Mammary epithelial cell (primary cell): ENCODE measurements at places on chromosomes 4 and X. TPM values are rescaled to one million over a fixed set of nuclear protein-coding genes. Genes with fewer than 3 reads are reported as not detected.

The GC gene
- total RNA-seq = not detected

The CABS1 gene
- total RNA-seq = not detected

The TCEAL2 gene
- not detected in 2 replicates for total RNA-seq

The GYPE gene
- not detected in 2 replicates for total RNA-seq

The PAGE1 gene
- not detected in 2 replicates for total RNA-seq

The GLRA3 gene
- total RNA-seq = not detected

The CENPU gene
- 23.6 and 38.3 TPM in 2 replicates for total RNA-seq

The SHOX gene
- not detected for total RNA-seq

The CD38 gene
- total RNA-seq = not detected

The SYN1 gene
- 0.45 and 0.88 TPM in 2 replicates for total RNA-seq

The MAGEE1 gene
- 3.3 TPM for total RNA-seq

The SMIM10 gene
- not detected in 2 replicates for total RNA-seq

The CXCL5 gene
- total RNA-seq = not detected in 2 replicates

The PAK3 gene
- total RNA-seq = 4.0 and 5.9 TPM in 2 replicates

The ARR3 gene
- total RNA-seq = not detected

The GIMD1 gene
- not detected for total RNA-seq

The KDR gene
- 1.2 TPM for total RNA-seq

The LDB2 gene
- not detected in 2 replicates for total RNA-seq

The PHF8 gene
- 23.8 TPM for total RNA-seq

The PDE6B gene
- total RNA-seq = 3.2 TPM

The TRIM61 gene
- not detected for total RNA-seq

The ZFP42 gene
- total RNA-seq = not detected in 2 replicates

The SYP gene
- 0.45 and 0.49 TPM in 2 replicates for total RNA-seq

The LAS1L gene
- total RNA-seq = 12.0 TPM

The RAB9B gene
- total RNA-seq = 4.5 TPM

The CCKAR gene
- not detected for total RNA-seq

The BEND2 gene
- total RNA-seq = not detected in 2 replicates

The HTRA3 gene
- total RNA-seq = not detected in 2 replicates

The RNF175 gene
- 0.31 TPM in 1 of 2 replicates, not detected in the other for total RNA-seq

The RBMXL3 gene
- total RNA-seq = not detected in 2 replicates

The ADAMTS3 gene
- total RNA-seq = 2.5 TPM

The CSAG3 gene
- not detected for total RNA-seq

The ARHGEF6 gene
- 3.2 TPM for total RNA-seq

The TRAM1L1 gene
- total RNA-seq = 0.59 and 1.1 TPM in 2 replicates

The PALLD gene
- 380 TPM for total RNA-seq

The SLC9B1 gene
- total RNA-seq = 0.17 TPM

The CTSO gene
- 11.0 TPM for total RNA-seq

The UPF3B gene
- total RNA-seq = 1.0 TPM

The HNRNPDL gene
- 177 and 256 TPM in 2 replicates for total RNA-seq

The ANKRD50 gene
- 34.3 TPM for total RNA-seq

The ENPEP gene
- not detected in 2 replicates for total RNA-seq

The VCX3A gene
- not detected in 2 replicates for total RNA-seq

The FAM149A gene
- 1.5 TPM for total RNA-seq

The TFE3 gene
- total RNA-seq = 61.1 and 62.9 TPM in 2 replicates

The RHOH gene
- not detected in 2 replicates for total RNA-seq

The DOK7 gene
- total RNA-seq = 7.8 and 10.6 TPM in 2 replicates
